Activated naive CD4-positive, alpha-beta T cell treated with anti-CD3 and anti-CD28 coated beads for 36 hours (primary cell): ENCODE measurements at places on chromosomes 5 and 9.

DNA sequence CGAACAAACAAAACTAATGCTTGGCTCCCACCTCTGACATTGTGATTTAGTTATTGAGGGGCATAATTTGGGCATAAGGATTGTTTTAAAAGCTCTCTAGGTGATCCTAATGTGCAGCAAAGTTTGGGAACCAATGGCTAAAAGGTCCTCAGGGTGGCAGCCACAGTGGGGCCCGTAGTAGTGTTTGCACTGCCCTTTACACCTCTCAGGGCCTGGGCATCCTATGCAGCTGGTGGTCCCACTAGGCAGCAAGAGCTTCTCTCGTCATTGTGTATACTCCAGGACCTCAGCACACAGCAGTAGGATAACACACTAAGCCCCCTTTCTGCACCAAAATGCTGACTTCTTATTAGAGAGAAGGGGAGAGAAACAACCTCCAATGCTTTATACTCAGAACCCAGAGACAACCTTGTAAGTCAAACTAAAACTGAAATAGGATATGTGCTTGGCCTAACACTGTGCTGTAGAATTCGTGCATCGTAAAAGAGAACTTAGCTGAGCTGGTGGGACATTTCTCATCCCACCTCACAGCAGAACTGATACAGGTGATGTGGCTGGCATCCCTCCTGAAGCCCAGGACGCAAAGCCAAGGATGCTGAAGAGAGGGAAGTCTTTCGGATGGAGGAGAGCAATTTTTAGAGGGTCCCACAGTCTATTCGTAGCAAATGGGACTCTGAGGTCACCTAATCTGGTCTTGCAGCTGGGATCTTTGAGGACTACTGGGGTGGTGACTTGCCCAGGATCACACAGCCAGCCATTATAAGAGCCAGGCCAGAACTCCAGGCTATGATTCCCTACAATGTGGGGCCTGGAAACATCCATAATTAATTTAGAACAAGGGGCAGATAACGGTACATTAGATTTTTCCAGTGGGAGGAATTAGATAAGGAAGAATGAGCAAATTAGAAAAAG, 1.2 kb downstream of the GLRX start:
- DNase-seq, result no peak

DNA sequence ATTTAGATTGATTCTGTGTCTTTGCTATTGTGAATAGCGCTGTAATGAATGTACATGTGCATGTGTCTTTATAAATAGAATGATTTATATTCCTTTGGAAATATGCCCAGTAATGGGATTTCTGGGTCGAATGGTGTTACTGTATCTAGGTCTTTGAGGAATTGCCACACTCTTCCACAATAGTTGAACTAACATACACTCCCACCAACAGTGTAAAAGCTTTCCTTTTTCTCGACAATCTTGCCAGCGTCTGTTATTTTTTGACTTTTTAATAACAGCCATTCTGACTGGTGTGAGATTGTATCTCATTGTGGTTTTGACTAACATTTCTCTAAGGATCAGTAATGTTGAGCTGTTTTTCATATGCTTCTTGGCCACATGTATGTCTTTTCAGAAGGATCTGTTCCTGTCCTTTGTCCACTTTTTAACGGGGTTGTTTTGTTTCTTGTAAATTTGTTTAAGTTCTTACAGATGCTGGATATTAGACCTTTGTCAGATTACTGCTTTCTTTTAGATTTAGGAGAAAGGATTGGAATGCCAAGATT, 125.0 kb upstream of the NR5A1 start:
- DNase-seq, result no peak

DNA sequence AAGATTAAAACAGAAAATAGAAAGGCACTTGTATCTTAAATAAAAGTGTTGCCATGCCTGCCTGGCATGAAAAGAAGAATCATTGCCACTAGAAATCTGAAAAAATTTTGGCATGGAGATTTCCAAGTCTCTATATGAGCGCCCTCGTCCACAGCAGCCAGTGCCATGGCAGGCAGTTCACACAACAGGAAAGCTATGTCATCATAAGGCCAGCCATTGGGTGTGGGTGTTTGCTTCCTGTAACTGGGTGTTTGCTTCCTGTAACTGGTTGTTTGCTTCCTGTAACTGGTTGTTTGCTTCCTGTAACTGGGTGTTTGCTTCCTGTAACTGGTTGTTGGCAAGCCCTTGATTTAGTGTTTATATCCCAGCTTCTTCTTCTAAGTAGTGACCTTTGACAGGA, 446.7 kb downstream of the IRX1 start:
- DNase-seq, result peak; percentile 23

GRCh38 chr5:115209279-115209678, 39.6 kb upstream of the TRIM36 start:
- peak; percentile 53 for DNase-seq

DNA sequence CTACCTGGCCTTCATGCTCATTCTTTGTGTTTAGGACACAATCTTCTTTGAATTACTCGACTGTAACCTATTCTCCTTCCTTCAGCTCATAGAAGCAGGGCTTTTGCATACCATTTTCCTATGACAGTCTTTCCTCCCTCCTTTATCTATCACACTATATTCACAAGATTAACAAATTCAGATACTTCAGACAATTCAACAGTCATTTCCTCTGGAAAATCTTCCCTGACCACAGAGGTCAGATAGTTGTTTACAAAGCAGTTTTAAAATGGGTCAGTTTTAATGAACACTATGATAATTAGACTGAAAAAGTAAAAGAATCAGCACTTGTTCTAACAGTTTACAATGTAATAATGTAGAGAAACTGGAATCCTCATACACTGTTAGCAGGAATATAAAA, 4.3 kb downstream of the CAAP1 start:
- no peak for DNase-seq

DNA sequence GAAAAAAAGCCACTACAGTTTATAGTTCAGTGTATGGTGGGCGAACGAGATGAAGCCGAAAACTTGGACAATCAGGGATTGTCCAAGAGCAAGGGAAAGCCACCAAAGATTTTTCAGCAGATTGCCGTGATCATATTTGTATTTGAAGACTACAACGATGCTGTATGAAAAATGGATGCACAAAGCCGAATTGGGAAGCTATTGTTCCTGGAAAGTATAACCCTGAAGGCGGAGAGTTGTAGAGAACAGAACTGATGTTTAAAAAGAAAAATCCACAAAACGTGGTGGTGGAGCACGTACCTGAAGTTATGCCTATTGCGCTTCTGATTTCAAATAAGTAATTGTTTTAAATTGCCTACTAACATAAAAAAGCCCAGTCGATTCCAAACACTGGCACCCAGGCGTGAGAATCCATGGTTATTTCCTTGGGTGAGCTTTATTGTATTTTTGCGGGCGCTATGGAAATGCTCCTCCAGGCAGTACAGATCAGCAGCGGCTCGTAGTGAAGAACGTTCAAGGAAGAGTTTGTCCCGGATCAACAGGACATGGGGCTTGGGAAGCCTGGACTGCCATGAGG, 772 bp upstream of the TARS1 start:
- DNase-seq, result no peak

GRCh38 chr9:133692364-133692985, 45.7 kb downstream of the SARDH start:
- DNase-seq, result no peak

- no peak for DNase-seq
Measured at GRCh38 chr5:163580516-163580915, 75.1 kb downstream of the MAT2B start.
